Left hindlimb (tissue), 1 donor: ENCODE measurements at places on chromosomes 5 and 9.

- DNase-seq: no peak
These were observed 38.9 kb downstream of the ELL2 start for GRCh38 chr5:95922798-95923197.

GRCh38 chr9:81855538-81855937, 72.7 kb upstream of the SPATA31D4 start:
- DNase-seq: no peak

GRCh38 chr5:97209343-97209742, 26.3 kb upstream of the RIOK2 start:
- DNase-seq: no peak

GRCh38 chr5:56415356-56415765, 182.2 kb upstream of the ANKRD55 start:
- no peak for DNase-seq

GRCh38 chr5:63131626-63132285, 553.1 kb downstream of the LRRC70 start:
- DNase-seq: no peak

GRCh38 chr9:135696446-135696845, 2.8 kb downstream of the SOHLH1 start:
- no peak for DNase-seq

GRCh38 chr9:110975969-110976368, 62.3 kb downstream of the LPAR1 start:
- DNase-seq: no peak
